ENCODE measurements at places on chromosomes 5 and 9. TPM values are rescaled to one million over a fixed set of nuclear protein-coding genes. Genes with fewer than 3 reads are reported as not detected.

DNA sequence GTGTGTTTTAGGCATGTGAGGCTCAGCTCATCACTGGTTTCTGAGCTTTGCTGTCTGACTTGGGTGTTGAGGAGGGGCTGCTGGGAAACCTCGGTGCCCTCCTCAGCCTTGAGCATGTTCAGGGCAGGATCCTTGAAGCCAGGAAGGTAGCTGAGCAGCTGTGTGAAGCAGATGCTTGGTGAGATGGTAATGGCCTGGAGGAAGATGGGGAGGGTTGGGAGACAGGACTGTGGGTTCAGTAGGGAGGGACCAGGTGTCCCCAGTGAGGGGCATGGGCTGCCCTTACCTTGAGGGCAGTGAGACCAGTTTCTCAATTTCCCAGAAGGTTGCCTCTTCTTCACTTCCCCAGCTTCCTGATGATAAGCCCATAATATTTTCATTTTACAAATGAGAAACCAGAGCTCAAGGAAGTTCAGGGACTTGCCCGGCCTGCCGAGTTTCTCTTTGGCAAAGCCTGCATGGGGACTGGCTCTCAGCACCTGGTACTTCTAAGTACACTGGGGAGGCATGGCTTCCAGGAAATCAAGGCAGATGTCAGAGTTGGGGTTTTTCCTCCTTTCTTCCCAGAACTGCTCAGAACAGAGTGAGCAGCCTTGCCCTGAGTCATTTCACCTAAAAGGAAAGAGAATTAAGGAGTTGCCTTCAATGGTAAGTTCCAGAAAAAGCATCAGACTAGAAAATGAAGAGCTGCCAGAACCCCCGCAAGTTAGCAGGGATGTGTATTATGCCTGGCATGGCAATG lies 225.7 kb downstream of the MAST4 start:
- H3K36me3 ChIP-seq, result no peaks in the 10 kb centered on the region
- H3K4me1 ChIP-seq, result no peaks in the 10 kb centered on the region
- no peak overlapping the region for H3K27ac ChIP-seq
- DNase-seq, result no peak
- no peaks in the 10 kb centered on the region for H3K27me3 ChIP-seq
- H3K4me3 ChIP-seq, result no peak overlapping the region

Gene ZNF366
- not detected for total RNA-seq

DNA sequence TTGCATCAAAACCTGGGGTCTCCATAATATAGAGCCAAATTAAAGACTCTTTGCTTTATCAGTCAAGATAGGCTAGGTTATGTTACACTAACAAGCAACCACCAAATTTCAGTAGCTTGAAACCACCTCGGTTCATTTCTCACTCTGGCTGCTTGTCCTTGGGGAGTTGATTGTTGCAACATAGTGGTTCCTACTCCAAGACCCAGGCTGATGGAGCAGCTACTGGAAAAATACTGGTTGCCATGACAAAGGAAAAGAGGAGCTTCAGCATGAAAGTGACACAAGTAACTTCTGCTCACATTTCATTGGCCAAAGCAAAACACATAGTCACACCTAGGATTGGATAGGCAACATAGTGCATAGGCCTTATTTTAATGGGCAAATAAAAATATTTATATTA lies 18.5 kb upstream of the RCL1 start:
- H3K4me3 ChIP-seq, result no peak overlapping the region
- no peak overlapping the region for H3K27ac ChIP-seq
- H3K36me3 ChIP-seq, result no peaks in the 10 kb centered on the region

Gene SLC36A3
- total RNA-seq, result not detected

DNA sequence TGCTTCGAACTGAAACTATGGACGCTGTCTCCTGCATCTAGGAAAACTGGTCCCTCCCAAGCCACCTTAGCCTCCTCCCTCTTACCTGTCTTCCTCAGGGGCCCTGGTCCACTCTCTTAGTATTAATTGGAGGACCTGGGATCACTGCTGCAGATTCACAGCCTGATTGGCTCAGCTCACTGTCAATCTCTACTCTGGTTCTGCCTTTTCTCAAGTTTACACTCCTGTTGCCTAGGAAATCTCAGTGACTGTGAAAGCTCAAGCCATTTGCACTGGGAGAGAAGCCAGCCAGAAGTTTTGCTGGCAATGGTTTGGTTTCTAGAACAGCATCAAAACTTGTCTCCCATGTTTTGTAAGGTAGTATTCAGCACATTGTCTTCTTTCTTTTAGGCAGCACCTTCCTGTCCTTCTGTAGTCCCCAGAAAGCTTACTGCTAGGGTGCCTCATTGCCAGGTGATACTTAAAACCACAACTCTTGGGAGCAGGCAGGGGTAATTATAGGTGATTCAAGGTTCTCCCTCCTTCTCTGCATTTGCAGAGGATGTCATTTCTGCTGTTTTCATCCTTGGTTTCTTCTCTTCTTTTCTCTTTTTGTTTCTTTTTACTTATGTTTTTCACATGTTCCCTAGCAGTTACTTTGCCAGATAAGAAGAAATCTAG lies at the start of gene CAPSL:
CAPSL (minus strand) TSS at position 55 of the 660 bp plus-strand sequence. CDS start 17,502 bp downstream, outside the sequence.
- no peaks in the 10 kb centered on the region for H3K4me1 ChIP-seq
- no peak within 1 kb of the TSS for H3K4me3 ChIP-seq
- H3K27me3 ChIP-seq, result peaks cover 40% of the 10 kb centered on the region
- DNase-seq, result peak; percentile 64

DNA sequence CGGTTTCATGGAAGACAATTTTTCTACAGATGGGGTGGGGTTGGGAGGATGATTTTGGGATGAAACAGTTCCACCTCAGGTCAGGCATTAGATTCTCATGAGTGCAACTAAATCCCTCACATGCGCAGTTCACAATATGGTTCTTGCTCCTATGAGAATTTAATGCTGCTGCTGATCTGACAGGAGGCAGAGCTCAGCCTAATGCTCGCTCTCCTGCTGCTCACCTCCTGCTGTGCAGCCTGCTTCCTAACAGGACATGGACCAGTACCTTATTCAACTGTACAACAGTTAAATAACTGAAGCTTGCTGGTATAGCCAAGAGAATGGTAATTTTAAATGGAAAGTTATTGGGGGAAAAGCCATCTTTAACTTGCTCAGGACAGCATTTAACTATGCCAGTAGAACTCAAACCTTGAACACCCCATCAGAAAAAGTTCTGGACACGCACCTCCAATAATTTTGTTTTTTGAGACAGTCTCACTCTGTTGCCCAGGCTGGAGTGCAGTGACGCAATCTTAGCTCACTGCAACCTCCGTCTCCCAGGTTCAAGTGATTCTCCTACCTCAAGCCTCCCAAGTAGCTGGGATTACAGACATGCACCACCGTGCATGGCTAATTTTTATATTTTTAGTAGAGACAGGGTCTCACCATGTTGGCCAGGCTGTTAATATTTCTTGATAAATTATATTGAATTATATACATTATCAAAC lies 27.7 kb downstream of the HMGCR start:
- no peak for DNase-seq
- H3K27ac ChIP-seq, result no peak overlapping the region
- no peak overlapping the region for H3K4me3 ChIP-seq
- H3K36me3 ChIP-seq, result peaks cover 17% of the 10 kb centered on the region

Gene GKAP1
- 2.6 TPM for total RNA-seq

DNA sequence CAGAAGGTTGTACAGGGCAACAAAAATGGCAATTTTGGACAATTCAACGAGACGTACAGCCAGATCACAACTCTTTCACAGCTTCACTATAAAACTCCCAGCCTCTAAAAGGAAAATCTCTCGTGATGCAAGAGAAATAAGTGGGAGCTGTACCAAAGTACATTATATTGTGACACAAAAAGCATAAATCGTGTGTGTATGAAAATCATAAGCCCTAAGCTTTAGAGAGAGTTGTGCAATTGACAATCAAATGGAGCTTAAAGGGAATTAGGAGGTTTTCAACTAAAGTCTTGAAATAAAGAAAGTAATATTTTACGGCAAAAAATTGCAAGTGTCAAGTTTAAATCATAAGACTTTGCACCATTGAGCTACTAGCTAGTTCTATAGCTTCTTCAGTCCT lies 194.8 kb upstream of the TBCA start:
- H3K27me3 ChIP-seq, result no peaks in the 10 kb centered on the region
- H3K36me3 ChIP-seq, result no peaks in the 10 kb centered on the region
- H3K27ac ChIP-seq, result no peak overlapping the region
- H3K4me3 ChIP-seq, result no peak overlapping the region
- DNase-seq, result no peak
- H3K4me1 ChIP-seq, result no peaks in the 10 kb centered on the region

Gene PCDHA9
- 0.22 TPM for total RNA-seq

DNA sequence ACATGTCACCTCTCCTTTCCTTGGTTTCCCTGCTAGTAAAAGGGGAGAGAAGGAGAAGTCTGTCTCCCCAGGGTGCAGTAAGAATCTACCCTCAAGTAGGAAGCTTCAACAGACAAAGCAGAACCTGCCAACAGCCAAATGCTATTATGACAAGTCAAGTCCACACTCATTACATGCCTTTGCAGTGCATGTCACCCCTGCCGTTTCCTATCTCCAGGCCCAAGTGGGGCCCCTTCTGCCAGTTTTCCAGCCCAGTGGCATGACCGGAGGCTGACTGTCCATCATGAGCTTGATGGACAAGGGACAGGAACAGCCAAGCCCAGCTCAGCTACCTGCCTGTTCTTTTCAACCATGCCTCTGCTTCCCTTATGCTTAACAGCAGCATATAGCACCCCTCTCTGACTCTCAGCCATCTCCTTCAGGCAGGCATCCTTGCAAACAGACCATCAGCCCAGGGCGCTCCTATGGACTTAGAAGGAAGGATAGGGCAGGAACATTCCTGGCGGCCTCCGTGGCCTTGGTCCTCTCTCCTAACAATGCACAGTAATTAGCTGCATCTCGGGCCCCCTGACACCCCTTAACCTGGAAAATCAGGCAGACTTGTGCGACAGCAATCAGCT lies 107.2 kb upstream of the RAD23B start:
- DNase-seq, result no peak
- H3K27ac ChIP-seq, result no peak overlapping the region
- peaks cover 13% of the 10 kb centered on the region for H3K4me1 ChIP-seq
- H3K27me3 ChIP-seq, result no peaks in the 10 kb centered on the region
- H3K4me3 ChIP-seq, result no peak overlapping the region
- H3K36me3 ChIP-seq, result no peaks in the 10 kb centered on the region

DNA sequence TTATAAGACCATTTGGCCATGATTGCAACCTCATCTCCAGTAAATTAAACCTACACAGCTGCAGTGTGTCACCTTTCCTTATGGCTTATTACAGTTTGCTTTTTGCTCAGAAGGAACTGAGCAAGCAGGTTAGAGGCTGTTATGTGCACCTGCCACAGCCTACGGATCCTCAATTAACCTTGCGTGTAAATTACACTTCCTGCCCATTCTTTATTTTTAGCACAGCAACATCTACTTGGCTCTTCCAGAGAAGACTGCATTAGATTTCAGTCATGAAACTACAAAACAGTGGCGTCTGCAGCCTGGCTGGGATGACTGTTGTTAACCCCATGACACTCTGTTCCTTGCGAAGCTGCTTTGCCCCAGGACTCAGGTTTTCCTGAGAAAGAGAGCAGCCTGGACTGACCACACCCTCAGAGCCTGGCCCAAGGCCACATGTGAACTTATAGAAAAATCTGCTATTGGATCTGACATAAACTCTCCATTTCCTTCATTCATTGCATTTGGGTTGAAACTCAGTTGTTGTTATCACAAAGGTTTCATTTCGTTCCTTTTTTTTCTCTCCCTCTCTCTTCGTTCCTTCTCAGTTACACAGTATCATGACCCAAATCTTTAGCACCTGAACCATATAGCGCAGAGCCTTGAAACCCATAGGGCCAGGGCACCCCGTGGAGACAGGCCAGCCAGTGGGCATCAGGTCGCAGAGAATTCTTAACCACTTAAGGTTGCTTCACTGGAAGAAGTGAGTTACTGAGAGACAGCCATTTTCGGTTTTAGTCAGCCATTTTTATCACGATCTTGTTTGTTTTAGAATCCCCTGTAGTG lies 138.6 kb downstream of the PALM2AKAP2 start:
- H3K4me3 ChIP-seq, result no peak overlapping the region
- H3K27ac ChIP-seq, result no peak overlapping the region
- H3K36me3 ChIP-seq, result no peaks in the 10 kb centered on the region

Gene ARHGEF39
- total RNA-seq, result 4.1 TPM

Measured in PC-3 (cell line).